ENCODE measurements at places on chromosomes 5 and 9.

DNA sequence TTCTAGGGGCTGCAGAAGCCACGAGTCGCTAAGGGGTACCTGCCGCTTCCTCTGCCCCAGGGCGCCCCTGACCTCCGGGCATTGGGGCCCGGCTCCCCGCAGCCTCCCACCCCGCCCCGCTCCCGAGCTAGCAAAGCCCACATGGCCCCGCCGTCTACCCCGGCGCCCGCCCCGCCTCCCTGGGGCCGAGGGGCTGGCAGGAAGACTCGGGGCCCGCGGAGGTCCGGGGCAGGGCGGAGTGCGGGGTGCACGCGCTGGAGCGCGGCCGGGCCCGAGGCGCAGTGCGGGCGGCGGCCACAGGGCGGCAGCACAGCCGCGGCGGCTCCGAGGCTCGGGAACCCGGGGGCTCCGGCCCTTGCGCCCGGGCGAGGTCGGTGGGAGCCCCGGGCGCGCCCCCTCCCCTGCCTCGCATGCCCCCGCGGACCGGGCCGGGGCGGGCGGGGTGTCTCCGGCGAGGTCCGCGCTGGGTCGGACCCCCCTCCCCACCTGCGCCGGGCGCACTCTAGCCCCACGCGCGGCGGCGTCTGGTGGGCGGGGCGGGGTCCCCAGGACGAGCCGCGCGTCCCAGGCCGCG, 6.7 kb downstream of the NRARP start:
- DNase-seq: peak; percentile 71

DNA sequence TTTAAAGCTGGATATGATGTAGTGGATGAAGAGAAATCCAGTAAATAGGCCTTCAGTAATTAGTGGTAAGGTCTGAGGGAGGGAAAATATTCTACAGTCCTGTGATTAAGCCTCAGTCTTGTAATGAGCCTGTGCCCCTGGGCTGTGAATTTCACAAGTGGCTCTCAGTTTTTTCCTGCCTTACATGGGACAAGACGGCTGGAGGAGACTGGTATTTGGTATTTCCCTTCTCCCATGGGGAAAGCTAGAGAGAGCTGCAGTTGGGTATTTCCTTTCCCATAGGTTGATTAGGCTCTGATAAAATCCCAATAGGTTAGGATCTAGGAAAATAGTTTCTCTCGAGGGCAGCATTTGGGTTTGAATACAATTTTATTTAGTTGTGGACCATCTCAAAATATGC, 62.2 kb upstream of the GNA14 start:
- DNase-seq: no peak

DNA sequence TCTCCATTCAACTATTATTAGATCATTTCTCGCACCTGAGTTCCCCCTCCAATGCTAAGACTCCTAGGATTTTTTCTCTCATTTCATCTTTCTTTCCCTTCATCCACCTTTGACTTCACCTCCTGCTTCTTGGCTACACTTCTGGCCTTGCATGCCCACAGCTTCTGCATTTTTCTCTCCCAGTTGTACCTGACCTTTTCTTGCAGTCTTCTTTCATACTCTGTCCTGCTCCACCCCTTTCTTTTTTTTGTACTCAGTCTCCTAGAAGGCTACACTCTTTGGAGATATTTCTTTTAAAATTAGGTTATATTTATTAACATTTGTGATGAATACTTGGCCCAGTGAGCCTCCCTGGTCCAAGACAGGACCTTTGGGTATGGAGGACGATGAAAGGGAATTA, 190.4 kb downstream of the DEPDC1B start:
- no peak for DNase-seq

DNA sequence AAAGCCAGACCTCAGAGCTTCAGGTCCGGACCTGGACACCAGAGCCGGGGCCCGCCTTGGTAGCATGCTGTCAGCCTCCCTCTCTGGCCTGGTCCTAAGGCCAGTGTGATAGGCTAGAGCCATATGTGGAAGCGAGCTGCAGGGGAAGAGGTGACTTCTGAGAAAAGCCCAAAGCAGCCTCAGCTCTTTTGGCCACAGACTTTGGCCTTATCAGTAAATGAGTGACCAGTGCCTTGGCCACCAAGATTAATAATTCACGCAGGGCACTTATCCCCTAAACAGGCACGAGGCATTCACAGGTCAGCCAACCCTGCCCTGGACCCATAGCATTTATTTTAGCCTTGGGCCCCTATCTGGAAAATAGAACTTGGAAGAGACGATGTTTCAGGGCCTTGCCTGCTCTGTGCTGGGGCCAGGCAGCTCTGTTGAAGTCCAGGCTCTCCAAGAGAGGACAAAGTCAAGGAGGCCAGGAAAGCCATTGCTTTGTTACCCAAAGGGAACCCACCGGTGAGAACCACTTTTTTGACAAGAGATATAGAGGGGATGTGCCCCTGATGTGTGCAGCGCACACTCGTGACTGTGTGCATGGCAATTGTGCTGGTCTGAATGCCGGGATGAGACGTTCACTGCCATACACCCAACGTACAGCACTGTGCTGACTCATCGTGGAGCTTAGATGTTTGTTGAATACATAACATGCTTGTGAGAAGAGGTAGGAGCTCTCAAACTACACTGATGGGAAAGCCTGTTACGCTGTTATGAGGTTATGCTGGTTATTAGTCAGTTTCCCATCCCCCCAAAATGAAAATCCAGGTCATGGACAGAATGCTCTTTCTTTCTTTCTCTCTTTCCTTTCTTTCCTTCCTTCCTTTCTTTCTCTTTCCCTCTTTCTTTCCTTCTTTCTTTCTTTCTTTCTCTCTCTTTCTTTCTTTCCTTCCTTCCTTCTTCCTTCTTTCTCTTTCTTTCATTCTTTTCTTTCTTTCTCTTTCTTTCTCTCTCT, 5.0 kb upstream of the SLC34A1 start:
- DNase-seq: no peak

- DNase-seq: no peak
Observed at GRCh38 chr9:132319421-132320110, 35.2 kb downstream of the SETX start.

- no peak for DNase-seq
Observed at GRCh38 chr5:139859013-139859412, 63.4 kb downstream of the PSD2 start.

DNA sequence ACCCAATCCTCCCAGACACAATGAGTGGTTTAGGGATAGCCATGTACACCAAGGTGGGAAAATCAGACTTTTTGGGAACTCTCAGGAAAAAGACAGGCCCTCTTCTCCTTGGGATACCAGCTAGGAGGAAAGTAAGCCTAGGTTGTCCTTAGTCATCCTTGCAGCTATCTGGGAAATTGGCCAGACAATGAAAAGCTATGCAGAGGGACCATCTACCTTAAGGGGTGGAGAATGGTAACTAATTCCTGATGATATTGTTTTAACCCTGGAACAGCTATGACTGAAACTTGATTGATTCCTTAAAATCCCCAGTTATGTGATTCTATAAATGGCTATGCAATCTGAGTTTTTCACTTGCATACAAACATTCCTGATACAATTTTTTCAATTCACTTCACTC, 88.9 kb upstream of the BNC2 start:
- DNase-seq: no peak

- DNase-seq: no peak
Observed at GRCh38 chr9:111632060-111632459, 926 bp downstream of the DNAJC25 start.

DNA sequence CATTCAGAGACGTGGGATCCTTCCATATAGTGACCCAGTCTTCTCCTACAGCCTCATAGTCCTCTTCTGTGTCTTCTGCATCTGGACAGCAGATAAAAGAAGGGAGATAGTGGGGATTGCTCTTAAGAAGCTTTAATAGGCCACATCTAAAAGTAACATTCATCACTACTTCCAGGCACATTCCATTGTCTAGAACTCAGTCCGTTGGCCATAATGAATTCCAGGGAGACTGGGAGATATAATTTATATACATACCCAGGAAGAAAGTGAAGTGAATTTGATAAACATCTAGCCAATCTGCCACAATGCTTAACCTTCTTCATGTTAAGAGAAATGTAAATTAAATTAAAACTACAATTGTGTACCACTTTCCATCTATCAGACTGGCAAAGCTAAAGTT, 22.5 kb upstream of the GLIPR2 start:
- DNase-seq: no peak

DNA sequence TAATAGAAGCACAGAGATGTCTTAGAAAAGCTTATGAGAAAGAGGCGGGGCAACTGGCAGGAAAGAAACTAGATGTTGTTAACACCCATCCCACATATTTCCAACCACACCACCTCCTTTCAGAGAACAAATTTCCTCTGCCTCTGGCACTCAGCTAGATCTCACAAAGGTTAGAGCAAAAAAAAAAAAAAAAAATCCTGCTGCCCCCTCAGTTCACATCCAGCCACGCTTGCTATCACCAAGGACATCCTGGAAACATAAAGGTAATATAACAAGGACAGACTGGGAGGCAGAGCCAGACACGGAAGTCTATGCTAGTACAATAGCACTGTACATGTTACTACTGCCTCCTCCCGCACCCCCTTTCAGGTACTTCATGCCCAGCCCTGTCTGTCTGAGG, 238.0 kb upstream of the PTGER4 start:
- no peak for DNase-seq

DNA sequence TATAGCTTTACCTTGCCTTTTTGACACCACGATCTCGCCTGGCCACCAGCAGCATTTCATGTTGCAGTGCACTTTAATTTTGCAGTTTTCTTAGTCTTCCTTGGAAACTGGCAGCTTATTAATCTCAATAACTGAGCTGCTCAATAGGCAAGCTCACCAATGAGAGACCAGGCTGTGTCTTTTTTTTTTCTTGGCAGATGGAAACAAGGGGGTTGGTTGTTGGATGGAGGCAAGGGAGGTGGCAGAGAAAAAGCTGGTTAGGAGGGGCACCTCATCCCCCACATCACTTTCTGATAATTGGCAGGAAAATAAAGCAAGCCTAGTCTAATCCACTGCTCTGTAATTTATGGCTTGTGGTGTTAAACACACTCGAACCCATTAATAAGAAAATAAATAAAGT, 324.5 kb upstream of the WWC1 start:
- no peak for DNase-seq

DNA sequence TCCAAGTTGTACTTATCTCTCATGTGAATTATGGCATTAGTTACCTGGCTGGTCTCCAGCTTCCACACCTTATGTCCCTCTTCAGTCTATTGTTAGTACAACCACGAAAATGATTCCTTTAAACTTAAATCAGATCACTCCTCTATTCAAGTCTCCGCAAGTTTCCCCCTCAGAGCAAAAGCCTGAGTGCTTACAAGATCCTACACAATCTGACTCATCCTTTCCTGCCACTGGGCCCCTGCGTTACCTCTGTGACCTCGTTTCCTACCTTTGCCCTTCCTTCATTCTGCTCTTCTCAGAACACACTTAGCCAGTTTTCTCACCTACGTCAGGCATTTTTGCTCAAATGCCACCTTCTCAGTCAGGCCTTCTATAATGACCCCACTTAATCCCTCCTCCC, 45.1 kb upstream of the GLIS3 start:
- no peak for DNase-seq

- no peak for DNase-seq
Observed at GRCh38 chr9:81549500-81550206, 139.7 kb downstream of the TLE1 start.

GRCh38 chr5:167867281-167867680, 424.2 kb upstream of the WWC1 start:
- DNase-seq: no peak

GRCh38 chr9:133759146-133759900, 21.2 kb upstream of the SARDH start:
- DNase-seq: peak; percentile 48

GRCh38 chr5:172443441-172444109, 10.8 kb downstream of the SH3PXD2B start:
- DNase-seq: no peak

Measured in WTC11 (cell line).